SK-N-DZ (cell line): ENCODE measurements at places on chromosomes 6 and 20.

DNA sequence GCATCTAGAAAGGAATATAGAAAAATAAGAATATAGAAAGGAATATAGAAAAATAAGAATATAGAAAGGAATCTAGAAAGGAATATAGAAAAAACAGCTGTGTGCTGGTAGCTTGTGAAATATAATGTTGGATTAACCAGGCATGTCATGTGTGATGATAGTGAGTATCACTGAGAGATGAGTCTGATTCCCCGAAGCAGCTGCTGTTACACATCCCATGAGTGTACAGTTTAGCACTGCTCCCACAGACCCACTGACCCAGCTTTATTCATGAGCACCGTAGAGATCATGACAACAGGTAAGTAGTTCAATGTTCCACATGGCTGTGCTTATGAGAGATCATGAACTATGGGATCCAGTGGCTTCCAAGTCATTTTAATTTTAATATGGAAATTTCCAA lies 64.8 kb downstream of the SLC22A3 start:
- DNase-seq, result no peak

- no peak for DNase-seq
Observed at GRCh38 chr6:166770216-166771116, 143.4 kb upstream of the RPS6KA2 start.

- no peak for DNase-seq
Observed at GRCh38 chr6:157710604-157711003, 112.4 kb upstream of the SNX9 start.

GRCh38 chr6:125966569-125966968 lies 10.0 kb downstream of the HINT3 start:
- DNase-seq, result no peak

GRCh38 chr6:16871047-16871446 lies 109.8 kb upstream of the ATXN1 start:
- DNase-seq, result no peak

GRCh38 chr6:148465670-148466069 lies 123.0 kb downstream of the SASH1 start:
- DNase-seq, result no peak

- DNase-seq, result no peak
Observed at GRCh38 chr20:63064310-63064709, 57.5 kb upstream of the BHLHE23 start.
